ENCODE measurements at places on chromosomes 6 and 20.

- no peak for DNase-seq
Observed at GRCh38 chr20:59175861-59176260, 12.2 kb downstream of the ZNF831 start.

- DNase-seq = no peak
Observed at GRCh38 chr6:31906122-31906521, 4.2 kb upstream of the ZBTB12 start.

GRCh38 chr20:44113618-44114376, 73.2 kb downstream of the JPH2 start:
- DNase-seq = no peak

DNA sequence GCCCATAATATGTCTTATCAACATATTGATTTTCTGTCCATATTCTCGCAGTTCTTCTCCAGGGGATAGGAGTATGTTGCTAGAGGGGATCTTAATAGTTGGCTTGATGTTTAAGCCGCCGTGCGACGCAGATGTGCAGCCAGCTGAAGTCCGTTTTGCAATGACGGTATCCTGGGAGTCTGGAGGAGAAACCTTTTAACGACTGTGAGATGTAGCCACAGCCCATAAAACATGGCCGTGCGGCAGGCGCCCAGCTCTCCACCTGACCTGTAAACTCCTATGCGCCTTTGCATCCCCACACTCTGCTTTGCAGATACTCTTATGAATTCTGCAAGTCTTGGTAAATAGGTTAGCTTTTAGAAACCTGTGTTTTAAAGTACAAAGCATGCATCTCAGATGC, 36.9 kb downstream of the BMP6 start:
- no peak for DNase-seq

DNA sequence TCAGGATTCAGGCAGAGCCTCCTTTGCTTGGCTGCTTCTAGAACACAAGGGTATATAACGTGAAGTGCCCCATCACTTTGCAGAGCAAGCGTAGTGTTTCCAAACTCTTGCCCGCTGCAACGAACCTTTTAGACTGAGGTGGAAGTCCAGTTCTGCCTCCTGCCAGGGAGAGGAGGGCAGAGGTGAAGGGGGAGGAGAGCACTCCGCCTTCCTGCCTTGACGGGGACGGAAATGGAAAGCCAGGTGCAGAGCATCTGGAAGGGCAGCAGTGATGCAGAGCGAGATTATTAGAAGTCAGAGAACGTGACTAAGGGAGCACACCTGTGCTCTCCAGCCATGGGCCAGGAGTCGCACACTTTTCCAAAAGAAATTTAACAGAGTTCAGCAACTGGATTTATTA, 63.4 kb downstream of the RREB1 start:
- no peak for DNase-seq

GRCh38 chr20:60138256-60139220, 180.3 kb downstream of the CDH26 start:
- no peak for DNase-seq

DNA sequence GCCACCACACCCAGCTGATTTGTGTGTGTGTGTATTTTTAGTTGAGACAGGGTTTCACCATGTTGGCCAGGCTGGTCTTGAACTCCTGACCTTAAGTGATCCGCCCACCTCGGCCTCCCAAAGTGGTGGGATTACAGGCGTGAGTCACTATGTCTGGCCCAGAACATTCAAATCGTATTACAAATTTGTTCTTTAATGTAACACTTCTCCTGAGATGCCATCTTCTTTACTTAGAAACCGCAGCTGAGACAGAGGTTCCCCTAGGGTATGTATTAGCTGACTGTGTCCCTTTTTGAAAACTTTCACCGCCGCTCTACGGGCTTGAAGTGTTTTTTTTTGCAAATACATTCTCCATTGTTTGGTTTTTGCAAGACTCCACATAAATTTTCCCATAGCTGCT, 62.6 kb downstream of the TOX2 start:
- no peak for DNase-seq

DNA sequence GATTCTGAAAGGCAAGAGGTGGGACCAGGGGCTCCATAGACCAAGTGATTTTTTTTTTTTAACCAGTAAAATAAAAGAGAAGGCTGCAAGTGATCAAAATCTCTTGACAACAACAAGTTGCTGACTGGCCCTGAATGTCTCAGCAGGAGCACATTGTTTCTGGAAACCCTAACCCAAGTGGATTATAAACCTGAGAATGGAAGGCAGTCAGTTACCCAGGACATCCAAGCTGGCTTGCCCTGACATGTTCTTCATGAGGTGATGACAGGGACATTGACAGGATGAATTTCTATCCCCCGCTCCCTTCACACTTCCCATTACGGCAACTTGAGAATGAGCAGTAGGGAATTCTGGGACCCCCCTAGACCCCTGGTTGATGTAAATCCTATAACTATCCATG, 49.6 kb upstream of the RIPOR2 start:
- no peak for DNase-seq

GRCh38 chr6:30972816-30973215, 10.7 kb upstream of the MUC21 start:
- no peak for DNase-seq

DNA sequence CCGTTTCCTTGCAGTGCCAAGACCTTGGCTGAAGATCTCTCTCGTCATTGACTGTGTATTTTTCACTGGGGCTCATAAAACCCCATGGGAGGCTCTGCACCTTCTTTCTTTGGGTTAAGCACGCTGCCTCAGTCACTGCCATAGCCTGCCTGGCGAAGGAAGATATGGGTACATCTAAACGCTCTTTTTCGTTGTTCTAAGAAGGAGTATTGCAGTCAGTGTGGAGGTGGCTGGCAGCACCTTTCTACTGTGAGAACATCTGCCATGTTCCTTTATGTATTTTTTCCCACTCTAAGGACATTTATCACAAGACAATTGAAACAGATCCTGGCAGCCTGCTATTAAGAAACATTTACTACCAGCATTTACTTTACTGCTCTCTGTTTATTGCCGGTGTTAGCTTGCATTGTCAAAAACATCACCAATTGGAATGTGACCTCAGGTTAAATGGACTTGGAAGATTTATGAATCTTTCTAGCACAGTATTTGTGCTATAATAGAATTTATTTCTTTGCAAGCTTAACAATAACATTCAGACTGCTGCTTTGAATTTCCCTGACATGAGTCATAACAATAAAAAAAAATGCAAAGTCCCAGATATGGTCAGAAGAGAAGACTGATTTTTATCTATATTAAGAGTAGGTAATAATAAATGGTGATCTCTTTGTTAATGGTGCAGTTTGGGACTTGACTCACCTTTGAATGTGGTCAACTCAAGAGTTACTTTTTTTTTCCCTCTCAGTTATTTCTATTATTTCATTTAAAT, 62.2 kb upstream of the CLDN20 start:
- DNase-seq = no peak

DNA sequence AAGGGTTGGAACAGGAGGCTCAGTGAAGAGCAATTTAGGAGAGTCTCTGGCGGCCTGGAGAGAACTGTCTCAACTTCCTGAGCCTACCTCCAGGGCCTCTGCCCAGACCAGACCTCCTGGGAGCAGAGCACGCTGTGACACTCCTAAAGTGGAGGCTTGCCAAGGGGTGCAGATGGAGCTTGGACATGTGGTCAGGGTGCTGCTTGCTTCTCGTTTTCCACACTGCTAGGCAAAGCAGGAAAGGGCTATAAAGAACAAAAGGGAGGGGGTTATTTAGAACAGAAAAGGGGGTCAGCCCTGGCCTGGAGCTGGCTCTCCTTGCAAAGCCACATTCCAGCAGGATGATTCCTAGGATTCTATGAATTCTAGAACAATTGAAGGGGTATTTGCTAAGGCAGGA, 145.7 kb upstream of the GGTLC1 start:
- no peak for DNase-seq

GRCh38 chr6:125597411-125598253, 151.8 kb upstream of the HEY2 start:
- DNase-seq = no peak

DNA sequence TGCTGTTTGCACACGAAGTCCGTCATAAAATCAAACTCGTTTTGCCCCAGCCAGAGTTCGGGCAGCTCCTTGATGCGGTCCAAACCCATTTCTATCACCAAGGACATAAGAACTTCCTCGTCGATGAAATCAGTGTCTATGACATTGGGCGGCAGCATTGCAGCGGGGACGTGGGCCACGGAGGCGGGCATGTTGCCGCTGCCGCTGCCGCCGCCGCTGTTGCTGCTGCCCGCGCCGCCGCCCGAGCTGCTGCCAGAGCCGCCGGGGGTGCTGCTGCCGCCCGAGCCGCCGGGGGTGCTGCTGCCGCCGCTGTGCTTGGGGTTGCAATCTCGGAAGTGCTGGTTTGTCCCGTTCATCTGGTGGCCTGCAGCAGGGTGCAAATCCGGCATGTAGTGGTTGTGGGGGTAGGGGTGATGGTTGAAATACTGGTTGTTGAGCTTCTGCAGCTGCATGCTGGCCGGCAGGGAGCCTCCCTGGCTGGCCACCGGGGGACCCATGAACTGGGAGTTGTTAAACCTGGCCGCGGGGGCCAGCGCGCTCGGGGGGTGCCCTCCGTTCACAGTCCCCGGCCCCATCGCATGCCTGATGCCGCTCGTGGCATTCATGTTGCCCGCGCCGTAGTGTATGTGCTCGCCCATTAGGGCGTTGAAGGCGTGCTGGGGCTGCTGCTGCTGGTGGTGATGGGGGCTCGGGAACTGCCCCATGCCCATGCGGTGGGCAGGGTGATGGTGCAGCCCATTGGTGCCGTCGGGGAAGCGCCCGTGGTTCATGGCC, 1.1 kb downstream of the CITED2 start:
- peak; percentile 35 for DNase-seq

GRCh38 chr20:23131766-23132165, 45.6 kb upstream of the CD93 start:
- DNase-seq = no peak

GRCh38 chr6:5184878-5185277, 75.9 kb downstream of the LYRM4 start:
- DNase-seq = no peak

- no peak for DNase-seq
Observed at GRCh38 chr6:17798477-17799154, 91.9 kb upstream of the NUP153 start.

- DNase-seq = no peak
Observed at GRCh38 chr6:144434308-144434990, 149.3 kb downstream of the UTRN start.

- DNase-seq = no peak
Observed at GRCh38 chr6:111367393-111368088, 115.5 kb downstream of the REV3L start.

- no peak for DNase-seq
Observed at GRCh38 chr6:46103441-46104115, 26.2 kb upstream of the ENPP4 start.

DNA sequence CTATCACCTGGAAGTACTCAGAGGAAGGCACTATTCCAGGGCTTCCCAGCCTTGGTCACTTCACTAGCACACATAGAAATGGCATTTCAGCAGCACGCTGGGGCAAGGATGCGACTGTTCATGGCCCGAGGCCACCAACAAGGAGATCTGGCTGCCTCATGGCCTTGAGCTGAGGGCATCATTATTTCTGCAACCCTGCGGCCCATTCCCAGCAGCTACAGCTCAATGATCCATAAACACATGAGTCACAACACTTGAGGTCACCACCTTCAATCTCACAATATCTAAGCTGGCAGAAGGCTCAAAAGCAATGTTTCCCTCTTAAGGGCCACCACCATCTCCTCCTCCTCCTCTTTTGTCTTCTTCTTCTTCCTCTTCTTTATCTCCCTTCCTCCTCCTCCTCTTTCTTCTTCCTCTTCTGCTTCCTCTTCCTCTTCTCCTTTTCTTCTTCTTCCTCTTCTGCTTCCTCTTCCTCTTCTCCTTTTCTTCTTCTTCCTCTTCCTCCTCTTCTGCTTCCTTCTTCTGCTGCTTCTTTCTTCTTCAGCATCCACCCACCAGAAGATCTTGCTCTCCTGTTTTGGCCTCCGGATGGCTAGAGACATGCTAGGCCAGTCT, 382.9 kb upstream of the CNR1 start:
- no peak for DNase-seq

DNA sequence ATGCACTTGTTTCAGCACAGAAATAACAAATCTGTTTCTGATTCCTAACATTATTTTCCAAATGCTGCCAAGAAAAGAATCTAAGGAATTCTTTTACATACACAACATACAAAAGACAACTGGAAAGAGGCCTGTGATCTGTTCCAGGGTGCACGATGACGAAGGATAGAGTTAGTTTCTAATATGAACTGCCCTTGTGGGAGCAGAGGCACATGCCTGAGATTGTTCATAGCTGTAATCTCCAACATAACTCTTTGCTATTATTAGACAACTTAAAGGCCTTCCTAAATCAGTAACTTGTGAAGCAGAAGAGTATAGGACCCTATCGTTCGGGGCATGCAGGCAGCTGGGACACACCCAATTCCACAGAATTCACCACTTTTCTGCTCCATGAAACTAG, 41.2 kb upstream of the NHSL1 start:
- no peak for DNase-seq

DNA sequence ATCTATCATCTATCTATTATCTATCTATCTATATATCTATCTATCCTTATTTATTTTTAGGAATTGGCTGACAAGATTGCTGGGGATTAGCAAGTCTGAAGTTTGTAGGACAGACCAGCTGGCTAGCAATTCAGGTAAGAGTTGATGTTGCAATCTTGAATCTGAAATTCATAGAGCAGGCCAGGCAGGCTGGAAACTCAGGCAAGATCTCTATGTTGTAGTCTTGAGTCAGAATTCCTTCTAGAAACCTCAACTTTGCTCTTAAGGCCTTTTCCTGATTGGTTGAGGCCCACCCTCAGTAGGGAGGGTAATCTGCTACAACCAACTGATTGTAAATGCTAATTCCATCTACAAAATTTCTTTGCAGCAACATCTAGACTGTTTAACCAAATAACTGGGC, 19.2 kb downstream of the MAPK13 start:
- no peak for DNase-seq

- no peak for DNase-seq
Observed at GRCh38 chr20:1998715-1999114, 4.9 kb upstream of the PDYN start.

DNA sequence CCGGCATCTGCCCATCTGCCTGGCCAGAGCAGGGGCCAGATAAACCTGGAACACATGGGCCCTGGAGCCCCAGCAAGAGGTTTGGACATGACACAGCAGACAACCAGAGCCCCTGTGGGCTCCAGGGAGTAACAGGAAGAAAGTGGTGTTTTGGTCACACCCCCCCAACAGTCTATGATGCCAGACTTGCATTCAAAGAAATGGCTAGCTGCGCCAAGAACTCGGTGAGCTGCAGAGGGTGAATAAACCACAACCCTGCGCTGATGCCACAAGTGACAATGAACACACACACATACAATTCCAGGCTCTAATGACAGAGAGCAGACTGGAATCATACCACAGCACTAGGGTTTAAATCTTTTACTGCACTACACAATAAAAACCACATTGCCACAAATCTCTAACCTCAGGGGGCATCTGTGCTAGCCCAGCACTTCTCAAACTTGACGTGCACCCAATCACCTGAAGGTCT, 34.0 kb downstream of the TRERF1 start:
- DNase-seq = no peak

All from activated naive CD8-positive, alpha-beta T cell treated with anti-CD3 and anti-CD28 coated beads, Interleukin-2, amount 50 U/mL, for 16 hours (primary cell).